Gastrocnemius medialis (tissue), 4 donors: ENCODE measurements at places on chromosomes 3 and 15.
A peak's percentile ranks its signal among the peaks of the same experiment; 100 is the strongest.

DNA sequence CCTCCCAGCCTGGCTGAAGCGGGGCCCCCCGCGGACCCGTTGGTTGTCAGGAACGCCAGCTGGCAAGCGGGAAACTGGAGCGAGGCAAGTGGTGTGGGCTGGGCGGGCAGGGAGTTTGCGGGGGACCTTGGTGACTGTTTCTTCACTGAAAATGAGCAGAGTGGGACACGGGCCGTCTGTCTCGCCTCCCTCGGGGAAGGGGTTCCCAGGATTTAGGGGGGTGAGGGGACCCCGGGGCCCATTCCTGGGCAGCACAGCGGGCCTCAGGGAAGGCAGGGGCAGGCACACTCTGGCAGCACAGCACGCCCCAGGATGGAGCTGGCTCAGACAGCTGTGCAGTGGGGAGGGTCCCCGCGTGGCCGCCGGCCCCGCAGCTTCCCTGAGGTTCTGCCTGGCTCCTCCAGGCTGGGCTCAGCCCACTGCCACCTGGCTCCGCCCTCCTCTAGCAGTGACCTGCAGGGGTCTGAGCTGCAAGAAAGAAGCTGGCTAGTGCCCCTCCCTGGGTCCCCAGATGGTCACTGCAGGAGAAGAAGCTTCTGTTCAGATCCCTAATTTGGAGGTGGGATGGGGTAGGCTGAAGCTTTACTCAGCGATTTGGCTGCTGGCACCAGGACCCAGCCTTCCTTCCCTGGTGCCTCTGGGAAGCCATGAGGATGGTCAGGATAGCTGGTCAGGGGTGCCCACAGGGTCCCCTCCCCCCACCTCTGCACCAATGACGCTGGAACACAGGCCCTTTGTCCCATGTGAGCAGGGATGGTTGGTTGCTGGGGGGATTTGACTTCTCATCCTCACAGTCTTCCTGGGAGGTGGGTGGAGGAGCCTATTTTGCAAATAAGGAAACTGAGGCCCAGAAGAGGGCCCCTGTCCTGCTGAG lies 90.4 kb downstream of the TBC1D2B start:
- DNase-seq: peak; percentile 4

DNA sequence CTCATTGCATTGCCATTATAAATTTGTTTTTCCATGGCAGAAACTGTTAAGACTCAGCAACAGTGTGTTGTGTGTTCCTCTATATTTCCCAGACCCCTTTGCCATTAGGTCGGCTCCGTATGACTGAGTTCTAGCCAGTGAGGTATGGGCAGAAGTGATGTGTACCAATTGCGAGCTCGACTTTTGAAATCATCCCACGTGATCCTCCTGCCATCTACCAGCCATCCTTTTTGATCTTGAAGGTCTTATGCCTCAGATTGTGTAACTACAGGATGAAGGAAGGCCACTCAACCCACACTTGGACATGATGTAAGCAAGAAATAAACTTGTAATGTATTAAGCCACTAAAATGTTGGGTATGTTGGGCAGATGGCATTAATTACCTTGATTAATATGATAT lies 562.3 kb downstream of the PDCD6IP start:
- DNase-seq: no peak

DNA sequence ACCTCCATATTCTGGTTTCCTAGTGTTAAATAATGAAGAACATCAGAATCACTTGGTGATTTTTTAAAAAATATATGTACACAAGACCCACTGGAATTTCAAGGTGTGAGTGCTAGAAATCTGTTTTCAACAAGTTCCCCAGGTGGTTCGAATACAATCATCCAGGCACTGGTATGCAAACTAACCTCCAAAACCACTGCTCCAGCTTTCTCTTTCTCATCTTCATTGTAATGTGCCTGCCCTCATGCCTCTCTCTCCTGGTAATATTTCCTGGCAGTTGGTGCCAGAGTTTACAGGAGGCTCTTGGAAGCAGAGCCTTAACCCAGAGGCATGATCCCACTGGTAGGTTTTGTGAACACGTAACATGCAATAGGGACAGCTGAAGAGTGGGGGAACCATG lies 163.1 kb upstream of the MANF start:
- DNase-seq: no peak

DNA sequence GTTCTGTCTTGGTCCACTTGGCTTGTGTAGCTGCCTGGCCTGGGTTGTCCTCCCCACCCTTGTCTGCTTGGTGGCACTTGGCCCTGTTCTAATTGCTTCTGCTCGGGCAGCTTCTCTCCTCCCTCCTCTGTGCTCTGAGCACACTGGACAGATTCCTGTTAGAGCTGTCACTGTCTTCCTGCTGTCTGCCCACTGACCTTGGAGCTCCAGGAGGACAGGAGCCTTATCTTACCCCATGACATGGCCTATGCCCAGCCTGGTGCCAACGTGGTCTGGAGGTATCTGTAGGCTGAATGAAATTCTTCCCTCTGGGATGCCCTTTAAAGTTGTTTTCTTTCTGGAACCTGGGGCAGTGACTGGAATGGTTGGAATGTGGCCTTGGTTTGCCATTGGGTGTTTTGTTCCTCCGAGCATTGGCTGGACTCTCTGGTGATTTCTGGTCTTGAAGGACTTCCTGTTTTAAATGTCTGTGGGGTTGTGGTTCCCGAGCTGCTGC lies 94.1 kb downstream of the FAM43A start:
- no peak for DNase-seq

GRCh38 chr3:184712248-184713039 lies 580 bp upstream of the MAGEF1 start:
- no peak for DNase-seq

DNA sequence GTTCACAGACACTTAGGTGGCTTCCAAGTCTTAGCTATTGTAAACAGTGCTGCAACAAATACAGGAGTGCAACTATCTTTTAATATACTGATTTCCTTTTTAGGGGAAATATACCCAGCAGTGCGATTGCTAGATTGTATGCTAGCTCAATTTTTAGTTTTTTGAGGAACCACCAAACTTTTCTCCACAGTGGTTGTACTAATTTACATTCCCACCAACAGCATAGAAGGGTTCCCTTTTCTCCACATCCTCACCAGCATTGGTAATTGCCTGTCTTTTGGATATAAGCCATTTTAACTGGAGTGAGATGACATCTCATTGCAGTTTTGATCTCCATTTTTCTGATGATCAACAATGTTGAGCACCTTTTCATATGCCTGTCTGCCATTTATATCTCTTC lies 58.9 kb downstream of the ZNF148 start:
- no peak for DNase-seq

DNA sequence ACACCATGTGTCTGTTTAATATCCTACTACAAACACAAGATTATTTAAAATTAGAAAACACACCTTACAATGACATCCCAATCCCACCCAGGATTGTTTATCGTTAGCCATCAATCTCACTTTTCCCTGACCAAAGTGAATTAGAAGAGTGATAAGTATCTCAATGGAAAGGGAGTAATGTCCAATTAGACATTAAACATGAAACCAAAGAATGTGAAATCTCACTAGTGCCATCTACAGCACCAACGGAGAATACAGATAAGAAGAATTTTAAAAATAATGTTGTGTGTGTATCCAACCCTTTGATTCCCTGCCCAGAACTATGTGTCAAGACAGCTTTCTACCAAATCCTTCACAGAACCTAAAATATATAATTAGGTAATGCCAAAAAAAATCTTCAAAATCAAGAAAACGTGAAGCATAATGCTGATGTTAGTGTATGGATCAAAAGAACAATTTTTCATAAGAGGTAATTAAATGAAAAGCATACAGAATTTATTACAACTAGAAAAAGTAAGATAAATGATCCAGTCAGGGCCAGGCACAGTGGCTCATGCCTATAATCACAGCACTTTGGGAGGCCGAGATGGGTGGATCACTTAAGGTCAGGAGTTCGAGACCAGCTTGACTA lies 64.2 kb downstream of the SCAPER start:
- no peak for DNase-seq

DNA sequence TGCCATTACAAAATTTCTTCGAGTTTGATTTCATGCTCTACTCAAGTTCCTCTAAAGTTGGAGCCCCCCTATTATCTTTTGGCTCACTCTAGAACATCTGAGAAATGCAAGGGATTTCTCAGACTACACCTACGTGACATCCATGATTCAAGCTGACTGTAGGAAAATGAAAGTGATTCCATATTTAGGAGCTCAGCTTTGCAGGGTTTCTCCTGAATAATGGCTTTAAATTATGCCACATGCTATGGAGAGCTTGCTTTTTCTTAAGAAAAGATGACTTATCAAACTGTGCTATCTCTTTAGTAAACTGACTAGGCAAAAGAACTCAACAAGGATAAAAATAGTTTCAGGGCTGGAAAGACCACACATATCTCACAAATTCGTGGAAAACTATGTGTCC lies 292.1 kb downstream of the LSAMP start:
- no peak for DNase-seq

DNA sequence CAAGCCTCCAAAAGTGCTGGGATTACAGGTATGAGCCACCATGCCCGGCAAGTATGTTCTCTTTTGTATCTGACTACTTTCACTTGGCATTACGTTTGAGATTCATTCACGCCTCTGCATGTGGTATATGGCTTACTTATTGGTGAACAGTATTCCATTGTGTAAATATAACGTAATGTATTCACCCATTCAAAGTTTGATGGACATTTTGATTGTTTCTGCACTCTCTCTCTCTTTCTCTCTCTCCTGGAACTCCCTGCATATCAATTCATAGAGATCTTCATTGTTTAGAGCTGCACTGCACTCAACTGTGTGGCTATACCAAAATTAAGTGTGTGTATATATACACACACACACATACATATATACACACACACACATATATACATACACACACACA lies 30.4 kb downstream of the SPPL2A start:
- DNase-seq: no peak

GRCh38 chr3:111471831-111472230 lies 70.2 kb upstream of the CD96 start:
- DNase-seq: no peak

DNA sequence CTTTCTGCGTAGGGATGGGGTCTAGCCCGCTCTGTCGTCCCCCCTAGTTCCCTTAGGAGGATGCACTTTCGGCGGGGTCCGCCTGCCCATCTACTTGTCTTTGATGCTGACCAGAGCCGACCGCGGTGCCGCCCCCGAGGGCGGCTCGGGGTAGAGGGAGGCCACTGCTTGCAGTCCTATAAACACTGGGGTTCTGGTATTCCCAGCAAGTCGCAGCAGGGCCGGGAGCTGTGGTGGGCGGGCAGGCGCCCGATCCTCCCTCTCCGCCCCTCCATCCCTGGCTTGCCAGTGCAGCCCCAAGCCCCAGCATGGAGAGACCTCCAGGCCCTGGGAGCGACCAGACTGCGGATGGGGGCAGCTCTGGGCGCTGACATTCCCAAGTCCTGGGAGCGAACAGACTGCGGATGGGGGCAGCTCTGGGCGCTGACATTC lies 830 bp downstream of the SEMA4B start:
- no peak for DNase-seq

GRCh38 chr3:194375473-194376240 lies 6.1 kb upstream of the LRRC15 start:
- DNase-seq: no peak

DNA sequence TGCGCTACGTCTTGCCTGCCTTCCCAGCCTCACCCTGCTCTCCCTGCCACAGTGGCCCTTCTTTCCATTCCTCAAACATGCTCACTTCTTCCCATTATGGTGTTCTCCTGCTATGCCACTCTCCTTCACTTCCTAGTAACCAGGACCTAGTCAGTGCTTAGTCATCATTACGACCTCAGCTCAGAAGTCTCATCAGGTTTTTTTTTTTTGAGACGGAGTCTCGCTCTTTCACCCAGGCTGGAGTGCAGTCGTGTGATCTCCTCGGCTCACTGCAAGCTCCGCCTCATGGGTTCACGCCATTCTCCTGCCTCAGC lies 149.5 kb downstream of the GREM1 start:
- no peak for DNase-seq

DNA sequence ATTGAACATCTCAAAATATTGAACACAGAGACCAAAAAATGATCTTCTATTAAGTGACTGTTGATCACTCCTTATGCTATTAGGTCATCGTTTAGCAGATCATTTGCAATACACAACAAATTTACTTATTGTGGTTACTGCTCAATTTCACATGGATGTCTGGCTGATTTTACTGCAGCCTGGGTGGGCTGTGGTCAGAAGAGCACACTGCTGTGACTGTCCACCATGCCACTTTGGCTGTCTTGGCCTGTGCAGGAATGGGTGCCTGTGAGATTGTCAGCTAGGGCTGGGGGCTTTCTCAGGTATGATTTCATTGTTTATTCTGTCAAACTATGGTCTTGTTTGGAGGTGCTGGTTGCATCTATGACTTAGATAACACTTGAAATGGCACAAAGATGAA lies 80.1 kb upstream of the LRTM1 start:
- no peak for DNase-seq

DNA sequence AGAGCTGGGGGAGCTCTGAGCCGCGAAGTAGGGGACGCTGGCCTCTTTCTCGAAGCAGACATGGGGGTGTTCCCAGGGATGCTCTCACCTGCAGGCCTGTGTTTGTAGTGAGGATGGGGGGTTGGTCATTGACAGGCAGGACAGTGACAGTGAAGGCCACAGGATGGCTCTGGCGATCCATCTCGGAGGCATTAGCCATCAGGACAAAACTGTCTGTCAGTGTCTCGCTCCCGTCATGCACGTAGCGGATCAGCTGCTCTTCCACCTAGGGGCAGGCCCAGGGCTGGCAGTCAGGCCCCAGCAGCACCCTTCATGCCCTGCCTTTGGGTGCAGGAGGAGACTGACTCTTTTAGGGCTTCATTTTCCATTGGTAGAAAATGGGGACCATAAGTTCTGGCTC lies 28.0 kb downstream of the CSPG4 start:
- DNase-seq: no peak

DNA sequence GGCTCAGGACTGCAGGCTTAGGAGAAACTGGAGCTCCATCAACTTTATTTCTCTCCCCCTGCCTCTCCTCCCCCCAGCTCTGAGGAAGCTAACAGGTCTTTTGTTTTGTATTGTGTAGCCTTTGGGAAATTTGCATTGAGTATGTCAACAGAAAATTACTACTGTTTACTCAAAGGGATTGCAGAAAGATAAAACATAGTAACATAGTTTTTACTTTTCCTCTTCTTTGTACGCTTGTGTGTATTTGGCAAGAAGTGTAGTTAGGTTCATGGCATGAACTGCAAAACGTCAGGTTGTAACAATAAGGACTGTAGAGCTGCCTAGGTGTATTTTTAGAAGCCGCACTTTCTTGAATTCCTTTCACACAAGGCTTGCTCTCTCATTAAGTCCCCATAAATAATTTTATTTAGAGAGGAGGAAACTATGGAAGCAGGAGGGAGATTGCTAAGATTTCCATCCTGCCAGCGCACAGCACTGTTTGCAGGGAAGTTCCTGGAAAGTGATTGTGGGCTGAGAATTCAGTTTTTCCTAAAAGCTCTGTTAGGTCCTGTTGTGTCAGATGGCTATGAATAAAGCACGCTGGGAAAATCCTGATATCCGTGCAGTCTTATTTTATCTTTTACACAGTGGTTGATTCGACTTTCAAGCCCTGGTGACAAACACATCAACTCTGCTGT lies 21.1 kb upstream of the SATB1 start:
- DNase-seq: no peak
